Bronchial smooth muscle cell (primary cell): ENCODE measurements at places on chromosomes 6 and 20. TPM values are rescaled to one million over a fixed set of nuclear protein-coding genes. Genes with fewer than 3 reads are reported as not detected.

Gene CCDC28A
- 18.3 and 18.9 TPM in 2 replicates for total RNA-seq

Gene OTOR
- not detected in 2 replicates for total RNA-seq

Gene ADGRF5
- total RNA-seq, result under 0.01 TPM in 1 of 2 replicates, not detected in the other

Gene SYTL3
- total RNA-seq, result 9.5 and 10.6 TPM in 2 replicates

Gene TCF21
- total RNA-seq, result 36.7 and 42.6 TPM in 2 replicates

Gene BCL2L1
- total RNA-seq, result 38.6 and 39.2 TPM in 2 replicates

Gene SRMS
- not detected in 2 replicates for total RNA-seq

Gene AFG1L
- total RNA-seq, result 2.8 and 3.0 TPM in 2 replicates

Gene CCN6
- not detected in 2 replicates for total RNA-seq

Gene SLC17A3
- total RNA-seq, result not detected in 2 replicates

Gene PTCHD4
- total RNA-seq, result 1.3 and 2.3 TPM in 2 replicates

Gene OR2B6
- not detected in 2 replicates for total RNA-seq

Gene FAM217A
- not detected in 2 replicates for total RNA-seq

Gene HLA-DQA1
- total RNA-seq, result 0.16 TPM in 1 of 2 replicates, not detected in the other

Gene PTCRA
- total RNA-seq, result not detected in 2 replicates

Gene LGSN
- under 0.01 TPM in 1 of 2 replicates, not detected in the other for total RNA-seq

Gene BIRC7
- 0.32 TPM in 1 of 2 replicates, not detected in the other for total RNA-seq

Gene IP6K3
- total RNA-seq, result not detected in 2 replicates

Gene PKHD1
- not detected in 2 replicates for total RNA-seq

Gene HUS1B
- total RNA-seq, result 0.43 and 0.79 TPM in 2 replicates

Gene PTPRT
- under 0.01 TPM in 1 of 2 replicates, not detected in the other for total RNA-seq

Gene IL17A
- total RNA-seq, result not detected in 2 replicates

Gene RAB32
- total RNA-seq, result 55.0 and 90.6 TPM in 2 replicates

Gene NTSR1
- total RNA-seq, result under 0.01 and 0.32 TPM in 2 replicates

Gene PDE7B
- total RNA-seq, result 43.3 and 65.6 TPM in 2 replicates

Gene FBXO9
- total RNA-seq, result 31.7 and 42.1 TPM in 2 replicates

Gene PPIL6
- total RNA-seq, result 1.4 and 3.5 TPM in 2 replicates

Gene C6orf15
- not detected in 2 replicates for total RNA-seq

Gene CDSN
- total RNA-seq, result not detected in 2 replicates
